ENCODE measurements at places on chromosomes 11 and 22.

DNA sequence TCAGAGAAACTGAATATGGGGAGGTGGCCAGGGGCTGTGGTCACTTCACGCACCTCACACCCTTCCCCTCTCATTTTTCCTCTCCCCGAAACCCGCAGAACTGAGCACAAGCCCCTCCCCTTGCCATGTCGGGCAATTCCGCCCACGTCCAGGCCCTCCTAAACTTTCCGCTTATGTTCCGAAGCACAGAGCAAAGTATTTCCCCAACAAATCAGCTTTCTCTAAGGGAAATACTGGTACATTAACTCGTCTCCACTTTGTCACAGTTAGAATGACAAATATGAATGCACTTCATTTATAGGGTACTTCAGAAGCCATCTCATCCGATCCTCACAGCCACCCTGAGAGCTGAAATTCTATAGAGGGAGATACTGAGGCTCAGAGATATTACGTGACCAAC lies 94.7 kb upstream of the TMEM45B start:
- no peak for DNase-seq

DNA sequence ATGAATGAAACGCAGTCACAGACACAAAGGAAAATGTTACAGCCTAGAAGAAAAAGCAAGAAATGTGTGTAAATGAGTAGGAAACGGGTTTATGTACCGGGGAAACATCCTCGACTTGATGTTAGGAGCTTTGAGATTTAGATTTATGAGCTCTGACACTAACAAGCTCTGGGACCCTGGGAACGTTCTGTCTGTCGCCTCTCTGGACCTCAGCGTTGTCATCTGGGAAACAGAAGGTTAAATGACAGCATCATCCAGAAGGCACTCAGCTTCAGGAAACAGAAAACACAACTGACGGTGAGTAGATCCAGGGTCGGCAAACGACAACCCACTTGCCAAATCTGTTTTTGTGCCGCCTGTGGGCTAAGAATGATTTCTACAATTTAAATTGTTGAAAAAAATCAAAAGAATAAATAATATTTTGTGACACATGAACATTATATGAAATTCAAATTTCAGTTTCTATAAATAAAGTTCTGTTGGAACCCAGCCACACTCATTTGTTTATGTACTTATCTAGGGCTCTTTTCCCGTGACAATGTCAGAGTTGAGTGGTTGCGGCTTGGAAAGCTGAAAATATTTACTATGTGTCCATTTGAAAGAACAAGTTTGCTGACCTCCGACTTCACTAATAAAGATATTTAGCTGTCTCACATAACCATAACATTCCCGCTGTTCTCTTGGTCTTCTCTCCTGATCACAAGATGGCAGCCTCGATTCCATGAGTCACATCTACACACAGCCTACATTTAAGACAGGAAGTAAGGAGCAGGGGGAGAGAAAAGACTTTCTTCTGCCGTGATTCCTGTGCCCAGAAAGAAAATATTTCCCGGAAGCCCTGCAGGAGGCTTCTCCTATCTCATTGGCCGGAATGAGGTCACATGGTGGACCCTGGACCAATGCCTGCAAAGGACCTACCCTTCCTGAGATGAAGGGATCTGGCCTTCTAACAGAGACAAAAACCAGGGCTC lies 47.1 kb upstream of the SYT13 start:
- DNase-seq, result peak; percentile 56

GRCh38 chr22:30989474-30989873 lies 20.4 kb downstream of the TUG1 start:
- DNase-seq, result no peak

DNA sequence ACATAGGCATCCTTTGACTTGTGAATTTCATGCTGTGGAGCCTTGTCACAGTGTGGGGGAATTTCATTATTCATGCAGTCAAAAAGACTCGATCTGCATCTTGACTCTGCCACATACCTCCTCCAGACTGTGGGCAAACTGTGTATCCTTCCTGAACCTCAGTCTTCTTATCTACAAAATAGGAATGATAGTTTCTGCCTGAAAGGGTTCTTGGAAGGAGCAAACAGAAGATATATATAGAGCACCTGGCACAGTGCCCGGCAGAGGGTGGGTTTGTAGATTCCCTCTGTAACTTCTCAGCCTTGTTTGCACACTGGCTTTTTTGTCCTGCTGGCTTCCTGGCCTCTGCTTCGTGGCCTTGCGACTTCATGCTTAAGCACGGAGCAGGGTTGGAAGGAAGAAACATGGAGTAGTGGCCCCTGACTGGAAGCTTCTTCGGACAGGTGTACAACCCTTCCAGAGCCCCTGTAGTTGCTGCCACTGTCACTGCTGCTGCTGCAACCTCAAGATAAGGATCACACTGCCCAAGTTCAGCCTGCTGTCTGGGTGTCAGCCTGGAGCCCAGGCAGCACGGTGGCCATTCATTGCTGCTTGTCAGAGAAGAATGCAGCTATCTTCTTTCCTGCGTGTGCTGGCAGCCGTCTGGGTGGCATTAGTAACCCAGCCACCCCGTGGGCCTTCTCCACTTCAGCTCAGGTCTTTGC lies 106.4 kb downstream of the MICAL2 start:
- DNase-seq, result no peak

DNA sequence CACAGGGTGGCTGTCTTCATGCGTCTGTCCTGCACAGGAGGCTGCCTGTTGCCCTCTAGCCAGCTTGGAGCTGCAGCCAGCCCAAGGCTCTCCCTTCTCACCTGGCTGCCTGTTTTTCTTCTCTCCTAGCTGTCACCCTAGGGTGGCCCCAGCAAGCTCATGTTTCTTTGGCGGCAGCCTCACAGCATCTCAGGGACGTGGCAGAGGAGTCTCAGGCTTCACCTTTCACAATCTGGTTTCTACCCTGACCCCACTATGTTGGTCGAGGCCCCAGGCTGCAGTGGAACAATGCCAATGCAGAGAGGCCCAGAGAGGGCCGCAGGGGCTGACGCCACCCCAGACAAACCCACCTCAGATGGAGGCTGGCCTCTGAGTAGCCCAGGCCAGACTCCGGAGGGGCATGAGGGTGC lies 2.5 kb upstream of the CLDN5 start:
- DNase-seq, result no peak

DNA sequence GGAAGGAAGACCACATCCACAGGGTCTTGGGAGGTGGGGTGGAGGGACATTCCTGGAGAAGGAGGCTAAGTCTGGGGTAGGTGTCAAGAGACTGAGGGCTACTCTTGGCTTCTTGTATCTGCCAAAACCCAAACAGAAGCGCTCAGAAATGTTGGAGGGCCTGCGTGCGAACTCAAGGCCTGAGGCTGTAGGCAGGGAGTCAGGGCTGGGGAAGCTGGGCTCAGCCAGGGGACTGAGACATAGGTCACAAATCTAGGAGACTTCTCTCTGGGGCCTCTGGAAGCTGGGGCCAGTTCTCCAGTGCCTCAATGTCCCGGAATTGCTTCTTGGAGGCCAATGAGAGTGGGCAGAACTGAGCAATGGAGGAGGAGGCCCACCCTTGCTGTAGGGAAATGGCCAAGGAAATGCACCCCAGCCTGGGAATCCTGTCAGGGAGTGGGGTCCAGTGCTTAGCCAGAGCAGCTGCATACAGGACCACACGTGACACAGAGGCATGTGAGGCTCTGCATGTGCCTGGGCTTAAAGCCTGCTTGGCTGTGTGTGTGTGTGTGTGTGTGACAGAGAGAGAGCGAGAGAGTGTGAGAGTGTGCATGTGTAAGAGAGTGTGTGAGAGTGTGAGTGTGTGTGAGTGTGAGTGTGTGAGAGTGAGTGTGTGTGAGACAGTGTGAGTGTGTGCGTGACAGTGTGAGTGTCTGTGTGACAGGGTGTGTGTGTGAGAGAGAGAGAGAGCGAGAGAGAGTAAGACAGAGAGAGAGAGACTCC lies 141.3 kb downstream of the ST3GAL4 start:
- no peak for DNase-seq

GRCh38 chr11:76371170-76371569 lies 9.8 kb downstream of the THAP12 start:
- DNase-seq, result peak; percentile 86

GRCh38 chr11:72924568-72925190 lies 110.5 kb downstream of the ATG16L2 start:
- peak; percentile 62 for DNase-seq
